ENCODE measurements at places on chromosomes 2 and 18. TPM values are rescaled to one million over a fixed set of nuclear protein-coding genes. Genes with fewer than 3 reads are reported as not detected.

Gene CTDSP1
- total RNA-seq = 145 TPM

Gene CRYGC
- 1.3 TPM for total RNA-seq

Gene FLACC1
- total RNA-seq = 0.27 TPM

Gene SCN1A
- 0.23 TPM for total RNA-seq

Gene VWA3B
- 4.0 TPM for total RNA-seq

Gene RAB27B
- 10.7 TPM for total RNA-seq

Gene DOK6
- total RNA-seq = 1.0 TPM

Gene PMAIP1
- 2.1 TPM for total RNA-seq

Gene ASTL
- total RNA-seq = 0.57 TPM

Gene PAX3
- total RNA-seq = not detected

Gene SNED1
- 115 TPM for total RNA-seq

Gene EPAS1
- 109 TPM for total RNA-seq

Gene PJVK
- 0.91 TPM for total RNA-seq

Gene ANKRD62
- total RNA-seq = 4.3 TPM

Gene SIX3
- total RNA-seq = not detected

Gene ZNF2
- total RNA-seq = 7.1 TPM

Gene DNER
- 2.6 TPM for total RNA-seq

Gene FRZB
- 0.91 TPM for total RNA-seq

Gene MAPRE3
- 12.0 TPM for total RNA-seq

Gene TRIM43
- 2.4 TPM for total RNA-seq

Gene LGALSL
- 36.7 TPM for total RNA-seq

Gene C1QL2
- total RNA-seq = 0.23 TPM

Gene TFPI
- total RNA-seq = 19.5 TPM

Gene CCDC148
- total RNA-seq = 1.6 TPM

Gene EFHD1
- total RNA-seq = 33.1 TPM

Gene LAPTM4A
- total RNA-seq = 142 TPM

Gene GALNT1
- total RNA-seq = 40.2 TPM

Gene OTOS
- total RNA-seq = not detected

Gene ITPRIPL1
- 8.9 TPM for total RNA-seq

Gene KLHL29
- 23.3 TPM for total RNA-seq

Gene IL36A
- total RNA-seq = not detected

Gene MYOM1
- total RNA-seq = 6.5 TPM

Gene LOXL3
- 10.7 TPM for total RNA-seq

Gene GALNT3
- 69.9 TPM for total RNA-seq

Gene GPR45
- not detected for total RNA-seq

Gene NCKAP5
- 2.0 TPM for total RNA-seq

Gene MMADHC
- total RNA-seq = 121 TPM

Gene SLC4A5
- total RNA-seq = 65.9 TPM

Gene TMEM182
- 2.0 TPM for total RNA-seq

Gene HOXD9
- total RNA-seq = 5.9 TPM

Gene NEMP2
- 14.0 TPM for total RNA-seq

Gene SOX11
- not detected for total RNA-seq

Gene MC2R
- total RNA-seq = not detected

Gene LYG1
- 0.32 TPM for total RNA-seq

Gene UGT1A1
- total RNA-seq = 0.11 TPM
